ENCODE measurements at places on chromosomes 4 and X.

- H3K27ac ChIP-seq: no peak overlapping the region
- no peaks in the 10 kb centered on the region for H3K27me3 ChIP-seq
- H3K36me3 ChIP-seq: no peaks in the 10 kb centered on the region
- peak overlapping the region; percentile 61 for H3K4me3 ChIP-seq
- H3K4me1 ChIP-seq: peaks cover 15% of the 10 kb centered on the region
Measured at GRCh38 chr4:1795299-1796195, 2.5 kb downstream of the FGFR3 start.

DNA sequence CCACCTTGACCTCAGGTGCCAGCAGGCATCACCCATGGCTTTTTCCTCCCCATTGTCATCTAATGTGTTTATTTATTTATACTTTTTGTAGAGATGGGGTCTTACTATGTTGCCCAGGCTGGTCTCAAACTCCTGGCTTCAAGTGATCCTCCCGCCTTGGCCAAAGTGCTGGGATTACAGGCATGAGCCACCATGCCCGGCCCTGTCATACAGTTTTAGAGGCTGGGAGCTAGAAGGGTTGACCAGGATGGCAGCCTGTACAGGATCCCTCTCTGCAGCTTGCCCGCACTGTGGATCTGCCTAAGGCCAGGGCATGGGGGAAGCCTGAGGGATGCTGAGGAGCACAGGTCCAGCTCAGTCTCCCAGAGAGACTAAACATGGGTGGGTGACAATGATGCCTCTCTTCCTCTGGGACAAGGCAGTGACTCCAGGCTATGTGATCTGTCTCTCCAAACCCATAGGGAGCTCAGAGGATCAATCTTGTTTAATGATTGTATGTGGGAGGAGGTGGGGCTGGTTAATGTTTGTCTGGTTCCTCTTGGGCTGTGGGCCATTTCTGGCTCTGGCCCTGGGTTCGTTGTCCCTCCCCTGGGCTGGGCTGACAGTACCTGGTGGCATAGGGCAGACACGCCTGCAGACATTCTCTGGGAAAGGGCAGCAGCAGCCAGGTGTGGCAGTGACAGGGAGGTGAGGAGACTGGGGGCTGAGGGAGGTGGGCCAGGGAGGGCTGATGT is 8.3 kb upstream of the GJB1 start:
- no peak for DNase-seq
- H3K4me3 ChIP-seq: no peak overlapping the region
- no peaks in the 10 kb centered on the region for H3K27me3 ChIP-seq
- no peaks in the 10 kb centered on the region for H3K36me3 ChIP-seq
- no peak overlapping the region for H3K27ac ChIP-seq
- no peaks in the 10 kb centered on the region for H3K4me1 ChIP-seq

DNA sequence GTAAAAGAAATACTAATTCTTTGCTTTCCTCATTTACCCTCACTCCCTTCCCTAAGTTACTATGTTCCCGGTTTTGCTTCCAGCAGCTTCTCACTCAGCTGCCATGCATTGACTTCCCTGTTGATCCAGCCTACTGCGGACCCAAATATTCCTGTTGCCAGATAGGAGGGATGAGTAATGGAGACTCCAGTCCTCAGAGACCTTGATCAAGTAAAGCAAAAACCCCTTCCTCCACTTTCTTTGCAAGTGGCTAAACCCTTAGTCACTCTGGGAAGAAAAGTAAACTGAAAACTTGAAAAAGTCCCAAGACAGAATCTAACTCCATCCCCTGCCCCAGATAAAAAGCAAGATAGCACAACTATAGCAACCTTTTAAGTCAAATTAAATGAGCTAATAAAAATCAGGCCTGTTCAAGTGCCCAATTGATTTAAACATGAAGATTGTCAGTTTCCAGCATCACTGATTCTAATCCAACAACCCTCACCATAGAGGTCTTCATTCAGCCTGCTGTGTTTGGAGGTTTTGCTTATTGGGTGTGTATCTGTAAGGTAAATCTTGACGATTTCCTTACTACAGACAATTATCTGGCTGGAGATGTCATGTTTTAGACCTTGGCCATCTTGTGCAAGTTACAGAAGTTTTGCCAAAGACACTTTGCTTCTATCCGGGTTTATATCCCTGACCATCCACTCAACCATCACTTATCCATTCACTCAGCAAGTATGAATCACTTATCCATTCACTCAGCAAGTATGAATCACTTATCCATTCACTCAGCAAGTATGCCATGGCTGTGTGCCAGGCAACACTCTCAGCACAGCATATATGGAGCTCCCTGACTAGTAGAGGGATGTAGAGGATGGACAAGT is 17.6 kb downstream of the FGFBP1 start:
- H3K27ac ChIP-seq: peak overlapping the region; percentile 20
- DNase-seq: peak; percentile 83
- peaks cover 9% of the 10 kb centered on the region for H3K4me1 ChIP-seq
- H3K4me3 ChIP-seq: no peak overlapping the region
- H3K27me3 ChIP-seq: no peaks in the 10 kb centered on the region

DNA sequence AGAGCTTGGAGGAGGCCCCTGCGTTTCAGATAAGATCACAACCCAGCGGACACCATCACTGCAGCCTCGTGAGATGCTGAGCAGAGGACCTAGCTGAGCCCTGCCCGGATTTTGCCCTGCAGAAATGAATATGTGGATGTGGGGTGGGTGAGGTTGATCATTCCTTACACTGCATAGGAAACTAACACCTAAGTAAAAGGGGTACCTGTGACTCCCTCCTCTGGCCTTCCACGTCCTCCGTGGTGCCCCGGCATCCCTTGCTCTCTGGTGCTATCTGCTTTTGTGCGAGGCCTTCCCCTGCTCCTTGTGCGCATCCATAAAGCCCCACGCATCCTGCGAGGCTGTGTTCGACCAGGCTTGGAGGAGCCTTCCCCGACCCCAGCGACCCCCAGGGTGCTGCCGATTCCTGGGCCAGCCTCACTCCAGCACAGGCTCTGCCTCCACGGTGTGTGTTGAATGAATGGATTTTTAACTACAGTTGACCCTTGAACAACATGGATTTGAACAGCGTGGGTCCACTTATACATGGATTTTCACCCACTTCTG is 25.6 kb upstream of the GPR78 start:
- H3K4me1 ChIP-seq: no peaks in the 10 kb centered on the region
- no peak overlapping the region for H3K4me3 ChIP-seq
- no peaks in the 10 kb centered on the region for H3K27me3 ChIP-seq
- H3K36me3 ChIP-seq: no peaks in the 10 kb centered on the region
- DNase-seq: no peak

DNA sequence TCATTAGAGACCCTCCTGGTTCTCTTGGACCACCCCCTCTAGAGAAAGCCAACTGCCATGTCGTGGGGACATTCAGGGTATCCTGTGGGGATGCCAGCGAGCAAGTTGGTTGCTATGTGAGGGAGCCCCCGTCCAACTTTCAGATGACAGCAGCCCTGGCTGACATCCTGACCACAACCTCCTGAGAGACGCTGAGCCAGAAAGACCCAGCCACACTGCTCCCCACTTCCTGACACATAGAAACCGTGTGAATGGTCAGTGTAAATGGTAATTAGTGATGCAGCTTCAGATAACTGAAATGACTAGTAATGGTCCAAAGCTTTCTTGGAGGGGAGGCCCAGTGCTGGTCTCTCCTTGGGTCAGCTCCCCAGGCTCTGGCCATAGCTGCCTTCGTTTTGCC is 10.8 kb downstream of the CLCN4 start:
- H3K4me1 ChIP-seq: no peaks in the 10 kb centered on the region
- H3K36me3 ChIP-seq: no peaks in the 10 kb centered on the region
- no peaks in the 10 kb centered on the region for H3K27me3 ChIP-seq
- no peak overlapping the region for H3K27ac ChIP-seq
- DNase-seq: no peak
- no peak overlapping the region for H3K4me3 ChIP-seq
